ENCODE measurements at places on chromosomes 16 and 17.

DNA sequence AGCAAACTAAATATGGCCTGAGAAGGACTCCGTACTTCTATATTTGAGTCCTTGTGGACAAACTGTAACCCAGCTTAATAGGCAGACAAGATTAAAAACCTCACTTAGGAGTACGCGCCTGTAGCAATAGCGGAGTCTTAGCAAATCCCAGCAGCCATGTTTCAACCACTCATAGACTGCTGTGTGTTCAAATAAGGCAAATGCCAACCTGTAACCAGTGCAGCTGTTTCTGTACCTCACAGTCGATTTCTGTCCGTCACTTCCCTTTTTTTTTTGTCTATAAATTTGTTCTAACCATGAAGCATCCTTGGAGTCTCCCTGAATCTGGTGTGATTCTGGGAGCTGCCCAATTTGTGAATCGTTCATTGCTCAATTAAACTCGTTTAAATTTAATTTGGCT is 30.2 kb downstream of the TANC2 start:
- no peak for DNase-seq

- DNase-seq = no peak
Measured at GRCh38 chr16:49459953-49460735, 86.5 kb downstream of the C16orf78 start.

- DNase-seq = peak; percentile 55
Measured at GRCh38 chr16:69187446-69188235, 677 bp downstream of the SNTB2 start.

- DNase-seq = no peak
Measured at GRCh38 chr17:8126491-8127066, 2.7 kb upstream of the HES7 start.

GRCh38 chr17:9002606-9003354 is 18.5 kb upstream of the NTN1 start:
- peak; percentile 59 for DNase-seq

DNA sequence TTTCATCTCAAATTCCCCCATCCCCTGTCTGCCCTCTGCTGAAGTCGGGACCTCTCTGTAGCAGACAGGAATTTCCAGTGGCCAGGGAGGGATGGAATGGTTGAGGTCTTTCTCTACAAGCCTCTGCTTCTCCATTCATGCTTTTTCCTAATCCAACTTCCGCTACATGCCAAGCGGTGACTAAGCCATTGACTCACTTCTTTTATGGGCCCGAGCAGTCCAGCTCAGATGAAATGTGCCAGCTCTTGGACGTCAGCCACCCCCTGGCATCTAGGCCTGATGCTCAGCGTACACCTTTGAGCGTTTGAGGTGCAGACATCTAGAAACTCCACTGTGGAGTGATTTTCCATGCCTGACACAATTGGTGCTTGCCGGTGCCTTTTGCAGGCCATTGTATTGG is 40.7 kb upstream of the GPR139 start:
- DNase-seq = no peak

GRCh38 chr16:54431041-54431996 is 144.7 kb upstream of the IRX3 start:
- no peak for DNase-seq

GRCh38 chr16:13767215-13767614 is 152.7 kb upstream of the ERCC4 start:
- no peak for DNase-seq

DNA sequence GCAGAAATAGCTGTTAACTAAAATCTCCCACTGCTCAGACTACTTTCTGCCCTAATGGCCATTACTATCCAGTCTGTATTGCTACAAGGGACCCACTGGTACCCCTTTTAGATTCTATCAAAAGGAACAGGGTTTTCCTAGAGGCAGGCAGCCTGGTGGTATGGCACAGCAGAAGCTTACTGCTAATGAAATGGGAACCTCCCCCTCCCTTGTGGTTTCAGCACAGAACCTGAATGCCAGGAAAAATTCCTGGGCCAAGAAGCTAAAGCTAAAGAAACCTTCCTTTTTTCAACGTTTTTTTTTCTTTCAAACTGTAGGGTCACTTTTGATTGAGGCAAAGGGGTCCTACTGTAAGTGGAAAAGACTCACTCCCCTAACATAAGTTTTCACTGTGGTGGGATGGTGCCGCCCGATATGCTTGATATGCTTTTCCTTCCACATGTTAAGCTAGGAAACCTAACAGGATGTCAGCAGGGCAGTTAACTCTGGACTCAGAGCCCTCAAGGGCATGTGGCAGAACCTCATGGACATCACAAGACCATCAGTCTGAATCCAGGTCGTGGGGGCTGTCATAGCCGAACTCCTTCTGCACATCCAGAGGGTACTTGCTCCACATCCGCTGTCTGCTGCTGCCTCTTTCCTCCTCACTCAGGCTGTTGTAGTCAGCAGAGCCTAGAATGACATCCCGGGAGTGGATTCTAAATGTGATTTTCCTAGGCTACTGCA is 9.8 kb downstream of the SLC7A6OS start:
- no peak for DNase-seq

- no peak for DNase-seq
Measured at GRCh38 chr17:82296511-82297279, 20.7 kb downstream of the CD7 start.

GRCh38 chr17:32954477-32954876 is 26.5 kb downstream of the TMEM98 start:
- DNase-seq = no peak

DNA sequence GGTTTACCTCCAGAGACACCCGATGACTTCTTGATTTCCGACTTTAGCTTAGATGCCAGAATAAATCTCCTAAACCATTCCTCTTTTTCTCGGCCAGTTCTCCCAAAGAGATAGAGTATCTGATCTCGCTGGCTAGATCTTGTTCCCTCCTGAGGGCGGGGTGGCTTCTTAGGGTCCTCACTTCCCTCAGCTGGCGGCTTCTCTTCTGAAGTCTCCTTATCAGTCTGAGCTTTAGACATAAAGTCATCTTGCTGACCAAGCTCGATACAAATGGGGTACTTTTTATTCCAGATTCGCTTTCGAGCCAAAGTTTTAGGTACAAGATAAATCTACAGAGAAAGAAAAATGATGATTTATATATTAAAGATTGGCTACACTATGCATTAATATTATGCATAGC is 63.6 kb upstream of the ERN1 start:
- no peak for DNase-seq

- no peak for DNase-seq
Measured at GRCh38 chr16:82287937-82288336, 117.9 kb upstream of the MPHOSPH6 start.

DNA sequence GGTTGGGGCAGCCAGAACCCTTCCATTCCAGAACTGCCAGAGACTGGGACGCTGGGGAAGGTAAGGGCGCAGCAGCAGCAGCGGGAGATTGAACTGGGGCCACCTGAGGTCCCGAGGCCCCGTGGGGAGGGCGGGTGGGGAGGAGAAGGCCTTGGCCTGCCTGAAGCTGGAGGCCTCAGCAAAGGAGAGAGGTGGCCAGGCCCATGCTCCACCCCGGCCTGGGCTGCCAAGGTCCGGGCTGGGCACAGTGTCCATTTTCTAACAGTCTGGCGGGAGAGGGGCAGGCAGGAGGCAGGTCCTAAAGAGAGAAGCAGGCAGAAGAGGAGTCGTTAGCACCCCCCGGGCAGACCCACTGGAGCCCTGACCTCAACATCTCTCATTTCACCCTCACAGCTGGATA is 1.1 kb upstream of the GDPD3 start:
- no peak for DNase-seq

GRCh38 chr17:62745806-62746205 is 62.3 kb downstream of the MARCHF10 start:
- no peak for DNase-seq

GRCh38 chr17:61981323-61981722 is 53.5 kb upstream of the INTS2 start:
- no peak for DNase-seq

GRCh38 chr17:66387392-66387981 is 85.1 kb downstream of the PRKCA start:
- DNase-seq = no peak

- no peak for DNase-seq
Measured at GRCh38 chr17:964876-965275, 14.7 kb downstream of the NXN start.

- no peak for DNase-seq
Measured at GRCh38 chr16:85640585-85640984, 27.5 kb downstream of the GSE1 start.

GRCh38 chr16:84548971-84549844 is 44.7 kb upstream of the MEAK7 start:
- DNase-seq = peak; percentile 30

DNA sequence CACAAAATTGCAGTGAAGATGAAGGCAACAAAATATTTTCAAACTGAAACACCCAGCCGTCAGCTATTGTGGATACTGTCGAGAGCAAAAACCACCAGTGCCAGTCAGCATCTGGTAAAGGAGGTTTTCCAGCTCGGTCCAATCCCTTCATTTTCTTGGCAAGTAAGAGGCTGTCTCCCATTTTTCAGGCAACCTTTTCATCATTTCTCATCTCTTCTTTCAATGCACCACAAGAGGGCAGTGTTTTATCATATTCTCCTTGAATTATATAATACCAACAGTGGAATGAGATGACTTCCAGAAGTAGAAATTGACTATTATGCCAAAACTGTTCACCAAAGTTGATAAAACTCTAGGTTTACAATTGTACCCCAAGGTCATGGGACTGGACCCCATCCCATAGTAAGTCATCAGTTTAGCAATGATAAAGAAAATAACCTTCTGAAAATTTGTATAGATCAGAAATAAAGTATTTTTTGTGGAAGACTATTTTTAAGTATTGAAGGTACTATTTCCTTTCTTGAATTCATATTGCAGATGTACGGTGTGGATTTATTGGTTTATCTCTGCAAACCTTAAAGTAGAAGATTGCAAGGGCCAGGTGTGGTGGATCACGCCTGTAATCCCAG is 16.8 kb downstream of the NQO1 start:
- DNase-seq = peak; percentile 52

- no peak for DNase-seq
Measured at GRCh38 chr16:26765087-26765486, 301.6 kb upstream of the C16orf82 start.

- DNase-seq = peak; percentile 3
Measured at GRCh38 chr16:19520861-19521331, 1.0 kb downstream of the GDE1 start.

DNA sequence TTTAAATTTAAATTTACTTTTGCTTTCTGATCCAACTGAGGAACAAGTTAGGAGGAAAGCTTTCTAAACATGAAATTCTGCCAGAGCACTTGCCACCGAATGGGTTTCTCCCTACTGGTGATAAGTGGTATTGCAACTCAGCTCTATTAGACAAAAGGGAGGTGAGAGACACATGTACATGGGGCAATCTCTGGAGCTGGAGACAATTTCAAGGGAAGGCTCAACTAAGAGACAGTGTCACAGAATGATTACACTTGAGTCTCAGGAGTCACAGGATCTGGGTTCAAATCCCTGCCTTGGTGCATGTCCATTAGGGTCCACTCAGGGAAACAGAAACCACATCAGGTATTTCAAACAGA is 37.4 kb downstream of the SOCS1 start:
- no peak for DNase-seq

- DNase-seq = peak; percentile 60
Measured at GRCh38 chr16:53207810-53208752, 153.3 kb downstream of the CHD9 start.

- no peak for DNase-seq
Measured at GRCh38 chr17:55634702-55635101, 88.0 kb downstream of the TMEM100 start.

DNA sequence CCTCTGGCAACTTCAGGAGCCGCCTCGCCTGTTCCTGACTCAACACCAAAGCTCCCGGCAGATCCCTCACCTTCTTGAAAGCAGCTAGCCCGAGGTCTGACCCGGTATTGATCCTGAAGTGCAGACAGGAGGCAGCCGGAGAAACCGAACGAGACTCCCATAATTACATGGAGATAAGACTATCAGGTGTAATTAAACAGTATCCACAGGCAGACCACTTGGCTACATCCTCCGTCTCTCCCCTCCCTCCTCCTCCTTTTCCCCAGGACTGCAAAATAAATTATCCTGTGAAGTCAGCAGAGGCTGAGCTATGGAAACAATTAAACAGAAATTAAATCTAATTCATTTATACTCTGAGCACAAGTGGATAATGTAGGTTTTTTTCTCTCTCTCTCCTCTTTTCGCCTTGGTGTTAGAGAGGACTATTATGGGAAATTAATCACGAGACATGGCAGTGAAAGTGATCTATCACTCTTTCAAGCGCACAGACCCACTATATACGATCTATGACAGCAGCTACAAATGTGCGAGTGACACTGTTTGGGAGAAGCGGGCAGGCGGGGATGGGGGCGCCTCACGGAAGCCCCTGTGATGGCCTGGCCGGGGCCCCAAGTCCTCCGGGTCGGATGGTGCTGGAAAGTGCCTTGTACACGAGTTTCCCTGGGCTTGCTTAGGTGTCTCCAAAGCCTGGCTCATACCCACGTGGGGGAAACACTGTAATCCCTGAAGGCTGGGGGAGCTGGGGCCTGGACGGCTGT is 92.8 kb downstream of the RBFOX3 start:
- DNase-seq = no peak

DNA sequence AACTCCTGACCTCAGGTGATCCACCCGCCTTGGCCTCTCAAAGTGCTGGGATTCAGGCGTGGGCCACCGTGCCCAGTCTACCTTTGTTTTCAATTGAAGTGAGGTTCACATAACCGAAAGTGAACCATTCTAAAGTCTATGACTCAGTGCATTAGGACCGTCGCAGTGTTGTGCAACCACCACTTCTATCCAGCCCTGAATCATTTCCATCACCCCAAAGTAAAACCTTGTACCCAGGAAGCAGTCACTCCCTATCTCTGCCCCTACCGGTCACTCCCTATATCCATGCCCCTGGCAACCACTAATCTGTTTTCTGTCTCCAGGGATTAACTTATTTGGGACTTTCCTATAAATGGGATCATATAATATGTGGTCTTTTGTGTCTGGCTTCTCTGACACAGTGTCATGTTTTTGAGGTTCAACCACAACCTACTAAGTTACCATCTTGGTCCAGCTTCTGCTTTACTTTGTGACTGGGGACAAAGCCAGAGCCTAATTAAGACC is 28.3 kb upstream of the CDC42EP4 start:
- DNase-seq = peak; percentile 93

GRCh38 chr16:89189358-89190025 is 10.8 kb downstream of the SLC22A31 start:
- DNase-seq = no peak

- no peak for DNase-seq
Measured at GRCh38 chr17:80926591-80927250, 64.9 kb upstream of the CHMP6 start.

- no peak for DNase-seq
Measured at GRCh38 chr16:66328282-66328681, 38.2 kb upstream of the CDH5 start.

GRCh38 chr17:74203439-74204240 is at the start of gene RPL38:
RPL38 (plus strand) TSS chr17:74203678; CDS start chr17:74203956, 278 bp downstream.
- peak; percentile 98 for DNase-seq

DNA sequence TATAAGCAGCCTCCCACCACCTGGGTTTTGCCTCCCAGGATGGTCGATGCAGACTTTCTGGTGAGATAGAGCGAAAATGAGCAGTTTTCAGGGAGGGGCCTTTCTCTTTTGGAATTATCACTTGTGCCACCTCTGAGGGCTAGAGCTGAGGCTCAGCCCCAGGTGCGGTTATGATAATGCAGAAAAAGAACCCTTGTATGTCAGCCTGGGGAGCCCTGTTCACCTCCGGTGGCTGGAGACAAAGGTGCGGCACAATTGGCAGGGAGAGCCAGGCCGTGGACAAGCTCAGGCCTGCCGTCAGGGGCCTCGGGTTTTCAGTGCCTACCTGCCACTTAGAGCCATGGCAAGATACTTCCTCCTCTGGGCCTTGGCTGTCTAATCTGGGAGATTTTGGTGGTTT is 4.4 kb downstream of the SCPEP1 start:
- DNase-seq = no peak

- no peak for DNase-seq
Measured at GRCh38 chr17:5096731-5097100, 15.0 kb downstream of the ZNF232 start.

GRCh38 chr16:1444730-1445517 is 568 bp upstream of the CCDC154 start:
- no peak for DNase-seq

All from SJSA1 (cell line).